ENCODE measurements at places on chromosomes 11 and 22.

- peak; percentile 100 for DNase-seq
Measured at GRCh38 chr11:64372802-64373597, 14.0 kb downstream of the RPS6KA4 start.

DNA sequence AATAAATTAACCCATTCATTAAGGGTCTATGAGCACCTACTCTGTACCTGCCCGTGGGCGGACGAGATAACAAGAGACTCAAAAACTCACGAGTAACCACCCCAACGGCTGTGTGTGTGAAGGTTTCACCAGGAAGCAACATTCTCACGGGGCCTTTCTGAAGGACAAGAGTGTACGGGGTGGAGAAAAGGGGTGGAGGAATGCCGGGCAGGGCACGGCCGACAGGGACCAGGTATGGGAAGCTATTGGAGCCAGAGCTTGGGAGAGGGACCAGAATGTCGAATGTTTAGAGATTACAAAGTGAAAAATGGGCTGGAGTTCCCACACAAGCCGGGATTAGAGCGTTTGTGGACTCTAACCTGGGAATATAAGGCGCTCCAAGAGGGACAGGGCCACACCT is 1.6 kb downstream of the KMT5B start:
- DNase-seq: no peak

DNA sequence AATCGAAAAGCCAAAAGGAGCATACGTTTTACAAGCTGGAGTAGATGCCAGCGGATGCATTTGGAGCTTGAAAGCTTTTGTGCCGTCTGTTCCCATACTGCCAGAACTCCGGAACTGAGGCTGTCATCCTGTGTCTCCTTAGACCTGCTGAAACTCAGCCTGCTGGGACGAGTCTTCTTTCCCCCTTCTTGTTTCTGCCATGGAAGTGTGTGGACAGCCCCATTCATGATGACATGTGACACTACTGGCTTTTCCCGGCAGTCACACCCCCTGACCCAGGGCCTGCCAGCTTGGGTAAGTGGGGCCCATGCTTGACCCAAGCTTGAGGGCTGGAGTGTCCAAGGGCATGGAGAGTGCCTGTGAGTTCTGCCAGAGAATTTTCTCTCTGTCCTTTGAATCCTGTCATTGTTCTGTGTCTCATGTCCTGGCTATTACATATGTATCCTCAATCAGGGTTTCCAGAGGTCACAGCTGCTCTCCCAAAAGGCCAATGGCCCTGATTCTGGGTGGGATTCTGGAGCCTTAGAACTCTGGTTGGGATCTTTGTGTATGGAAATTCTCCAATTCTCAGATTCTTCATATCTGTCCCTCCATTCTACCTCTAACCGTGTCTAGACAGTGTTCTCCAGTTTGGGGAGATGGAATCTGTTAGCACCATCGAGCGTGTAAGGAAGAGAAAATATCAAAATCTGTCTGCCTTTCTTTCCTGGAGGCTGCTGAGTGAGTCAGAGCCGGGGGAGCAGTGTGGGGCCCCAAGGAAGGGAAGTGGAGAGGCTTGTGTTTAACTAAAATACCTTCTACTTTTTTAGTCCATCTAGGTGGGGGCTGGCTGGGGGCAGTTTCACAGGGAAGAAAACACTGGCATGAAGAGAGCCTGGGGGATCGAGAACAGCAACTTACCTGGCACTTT is 73.2 kb downstream of the KIAA1671 start:
- DNase-seq: no peak

- no peak for DNase-seq
Measured at GRCh38 chr22:17418890-17419324, 49.6 kb downstream of the CECR2 start.

DNA sequence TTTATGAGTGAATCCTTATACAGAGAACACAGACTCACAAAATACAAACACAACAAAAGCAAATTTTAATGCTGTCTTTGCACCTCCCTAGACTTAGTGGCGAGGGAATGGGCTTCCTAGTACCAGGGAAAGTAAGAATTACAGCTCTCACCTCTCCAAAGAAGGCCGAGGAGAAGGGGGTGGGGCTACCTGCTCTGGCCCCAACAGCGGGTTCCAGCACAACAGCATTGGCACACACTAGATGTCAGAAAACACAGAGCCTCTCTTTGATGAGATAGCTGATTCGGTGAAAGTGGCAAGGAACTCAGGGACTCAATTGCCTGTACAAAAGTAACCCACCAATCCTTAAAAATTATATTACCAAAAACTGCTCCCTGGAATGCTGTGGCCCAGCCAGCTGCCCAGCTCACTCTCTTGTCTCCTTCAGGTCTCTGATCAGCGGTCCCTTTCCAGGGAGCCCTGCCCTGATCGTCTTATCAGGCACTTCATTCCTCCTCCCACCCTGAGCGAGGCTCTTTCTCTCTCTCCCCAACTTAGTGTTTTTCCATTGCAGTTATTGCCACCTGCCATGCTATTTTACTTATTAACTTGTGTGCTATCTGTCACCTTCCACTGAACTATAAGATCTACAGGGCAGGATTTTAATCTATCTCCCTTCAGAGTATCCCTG is 30.7 kb downstream of the SPON1 start:
- no peak for DNase-seq

GRCh38 chr22:46129390-46130041 is 20.8 kb upstream of the PPARA start:
- DNase-seq: no peak

- peak; percentile 66 for DNase-seq
Measured at GRCh38 chr11:78564490-78565467, 9.9 kb downstream of the NARS2 start.

GRCh38 chr11:5818245-5818886 is 9.6 kb downstream of the OR52N2 start:
- DNase-seq: no peak

GRCh38 chr11:16184588-16184987 is 171.8 kb downstream of the SOX6 start:
- peak; percentile 17 for DNase-seq

Measured in NCI-H1092 (cell line).